ENCODE measurements at places on chromosomes 7 and 10.
A peak's percentile ranks its signal among the peaks of the same experiment; 100 is the strongest.

DNA sequence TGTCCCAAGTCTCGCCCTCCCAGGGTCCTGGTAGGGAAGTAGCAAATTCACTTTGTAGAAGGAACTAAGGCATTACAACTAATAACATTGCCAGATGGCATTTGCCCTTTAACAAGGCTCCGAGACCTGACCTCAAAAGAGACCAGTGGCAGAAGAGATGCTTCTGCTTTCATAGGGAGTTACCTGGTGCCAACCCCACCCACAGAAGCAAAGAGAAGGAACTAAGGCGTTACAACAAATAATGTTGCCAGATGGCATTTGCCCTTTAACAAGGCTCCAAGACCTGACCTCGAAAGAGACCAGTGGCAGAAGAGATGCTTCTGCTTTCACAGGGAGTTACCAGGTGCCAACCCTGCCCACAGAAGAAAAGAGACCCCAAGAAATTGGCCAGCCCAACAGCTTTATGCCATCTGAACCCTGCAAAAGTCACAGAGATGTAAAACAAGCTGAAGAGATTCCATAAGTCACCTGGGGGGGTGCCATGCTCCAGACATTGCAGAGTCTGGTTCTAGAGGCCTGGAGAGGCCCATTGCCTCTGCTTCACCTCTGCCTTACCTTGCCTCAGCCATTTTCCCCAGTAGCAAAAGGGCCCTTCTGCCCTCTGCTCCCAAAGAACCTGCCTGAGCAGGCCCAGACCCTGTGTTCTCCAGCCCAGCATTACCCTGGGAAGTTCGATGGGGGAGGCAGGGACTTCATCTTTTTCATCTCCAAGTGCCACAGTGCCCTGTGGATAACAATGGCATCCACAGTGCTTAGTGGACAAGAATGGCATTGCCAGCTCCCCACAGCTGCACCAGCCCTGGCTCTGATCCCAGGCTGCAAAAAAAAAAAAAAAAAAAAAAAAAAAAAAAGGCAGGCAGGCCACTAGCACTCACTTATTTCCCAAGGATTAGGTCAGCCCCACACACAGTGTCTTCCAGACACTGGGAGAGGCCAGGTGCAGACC is 179.5 kb upstream of the PLXNA4 start:
- no peak for DNase-seq

DNA sequence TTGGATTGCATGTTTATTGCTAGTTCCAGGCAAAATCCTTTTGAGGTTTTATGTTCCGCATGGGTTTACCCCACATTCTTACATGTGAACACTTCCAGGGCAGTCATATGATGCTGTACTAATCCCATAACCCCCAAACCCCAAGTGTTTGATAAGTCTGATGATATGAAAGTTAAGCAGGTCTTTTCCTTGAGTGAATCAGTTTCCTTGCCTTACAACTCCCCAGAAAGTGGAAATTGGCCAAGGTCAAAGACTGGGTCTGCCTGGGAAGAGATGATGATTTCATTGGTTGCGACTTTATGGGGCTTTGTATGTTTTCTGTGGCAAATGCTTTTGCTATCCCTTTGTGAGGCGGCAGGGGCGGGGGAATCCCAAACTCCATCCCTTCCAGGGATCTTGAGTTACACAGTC is 24.7 kb downstream of the AFAP1L2 start:
- no peak for DNase-seq

GRCh38 chr7:136953386-136953785 is 84.9 kb downstream of the CHRM2 start:
- no peak for DNase-seq

DNA sequence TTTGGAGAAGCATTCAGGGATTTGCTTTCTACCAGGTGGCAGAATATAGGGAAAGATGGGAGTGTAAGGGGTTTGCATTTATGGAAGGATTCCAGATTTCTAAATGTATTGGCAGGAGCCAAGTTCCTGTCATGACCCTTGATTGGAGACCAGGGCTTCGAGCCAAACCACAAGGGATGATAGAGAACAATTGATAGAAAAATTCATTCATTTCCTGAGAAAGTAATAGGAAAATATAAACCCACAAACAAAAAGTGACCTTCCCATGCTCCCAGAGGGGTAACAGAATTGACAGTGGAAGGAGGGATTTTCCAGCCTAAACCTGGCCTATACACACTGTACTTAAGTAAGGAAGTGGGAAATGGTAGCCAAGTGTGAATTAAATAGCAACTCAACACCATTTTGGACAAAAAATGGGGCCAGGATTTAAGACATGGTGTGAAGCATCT is 22.4 kb upstream of the IFIT2 start:
- DNase-seq, result no peak

- no peak for DNase-seq
Measured at GRCh38 chr10:117167346-117167788, 29.3 kb upstream of the VAX1 start.

GRCh38 chr7:116910383-116910782 is 42.9 kb upstream of the ST7 start:
- no peak for DNase-seq

DNA sequence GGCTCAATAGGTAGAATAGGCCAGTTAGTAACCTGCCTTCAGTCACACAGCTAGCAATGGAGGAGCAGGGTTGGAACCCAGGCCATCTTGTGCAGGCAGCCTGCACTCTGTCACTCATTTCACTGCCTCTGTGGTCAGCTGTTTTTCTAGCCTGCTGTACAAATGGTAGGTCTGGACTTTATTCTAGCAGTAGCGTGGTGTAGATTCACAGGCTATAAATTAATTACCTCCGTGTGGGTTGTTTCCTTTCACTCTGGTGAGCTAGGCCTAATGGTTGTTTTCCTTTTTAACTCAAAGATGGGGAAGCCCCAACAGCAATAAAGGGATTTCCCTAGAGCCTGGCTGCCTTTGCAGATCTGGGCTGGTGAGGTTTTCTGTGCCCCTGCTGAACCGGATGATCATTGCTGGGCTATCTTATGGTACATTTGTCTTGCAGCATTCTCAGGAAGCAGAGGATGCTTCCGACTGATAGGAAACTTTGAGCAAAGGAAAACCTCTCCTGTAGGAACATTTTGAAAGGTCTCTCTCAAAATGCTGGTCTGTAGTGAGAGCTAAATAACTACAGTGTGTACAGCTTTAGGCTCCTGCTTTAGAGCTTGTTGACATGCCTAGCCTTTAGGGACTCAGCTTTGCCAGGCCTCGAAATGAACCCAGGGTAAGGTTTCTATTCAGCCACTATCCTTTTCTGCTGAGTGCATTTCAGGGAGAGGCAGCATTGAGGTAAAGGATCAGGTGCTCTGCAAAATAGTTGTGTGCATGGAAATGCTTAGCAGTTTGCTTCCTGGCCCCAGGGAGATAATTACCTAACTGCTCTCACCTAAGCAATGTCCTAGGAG is 157.4 kb downstream of the ST7 start:
- peak; percentile 71 for DNase-seq

DNA sequence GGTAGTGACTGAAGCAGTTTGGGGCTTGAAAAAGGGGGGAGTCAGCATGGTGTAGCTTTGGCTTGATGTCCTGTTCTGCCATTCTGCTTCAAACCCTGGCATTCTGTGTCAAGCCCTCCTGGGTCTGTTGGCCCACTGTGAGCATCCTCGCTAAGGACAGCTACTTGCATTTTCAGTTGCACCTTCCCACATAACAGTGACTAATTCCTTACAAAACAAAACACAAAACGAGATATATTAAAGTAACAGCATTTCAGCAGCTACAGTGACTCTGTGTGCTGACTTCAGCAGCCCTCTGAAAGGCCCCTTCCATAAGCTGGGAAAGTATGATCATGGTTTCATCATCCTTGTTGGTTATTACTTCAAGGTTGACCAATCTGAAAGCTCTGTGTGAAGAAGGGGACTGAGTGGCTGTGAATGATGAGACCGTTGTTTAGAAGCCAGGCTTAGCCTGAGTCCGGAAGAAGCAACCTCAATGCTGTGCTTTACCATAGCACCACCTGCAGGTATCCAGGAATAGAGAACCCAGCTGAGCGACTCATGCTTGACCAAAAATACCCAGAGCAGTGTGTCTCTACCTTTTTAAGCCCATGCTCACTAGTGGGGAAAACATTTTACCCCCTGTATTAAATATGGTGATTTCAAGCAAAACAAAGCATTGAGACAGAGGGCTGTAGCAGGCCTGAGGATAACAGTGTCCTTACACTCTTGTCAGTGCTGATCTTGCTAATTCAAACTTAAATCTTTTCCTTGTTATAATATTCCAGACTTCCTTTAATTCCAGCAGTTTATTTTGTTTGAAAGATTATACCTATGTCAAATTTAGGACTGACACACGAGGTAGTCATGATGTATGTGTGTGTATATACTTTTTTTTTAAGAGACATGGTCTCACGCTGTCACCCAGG is 42.6 kb upstream of the CC2D2B start:
- DNase-seq, result peak; percentile 16

DNA sequence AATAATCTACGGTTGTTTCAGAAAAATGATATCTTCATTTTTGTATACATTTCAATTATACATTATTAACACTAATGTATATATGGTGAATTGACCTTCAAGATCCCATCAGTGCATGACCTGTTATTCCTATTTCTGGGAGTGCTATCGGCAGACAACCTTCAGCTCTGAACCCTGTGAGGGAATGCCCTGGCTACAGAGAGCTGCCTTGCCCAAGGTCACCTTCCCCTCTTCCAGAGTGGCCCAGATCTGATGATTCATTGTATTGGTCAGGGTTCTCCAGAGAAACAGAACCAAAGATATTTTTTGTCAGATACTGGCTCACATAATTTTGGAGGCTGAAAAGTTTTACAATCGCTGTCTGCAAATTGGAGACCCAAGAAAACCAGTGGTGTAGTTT is 235.5 kb downstream of the ZNF92 start:
- no peak for DNase-seq

- no peak for DNase-seq
Measured at GRCh38 chr7:31899356-31899927, 170.8 kb downstream of the PDE1C start.

DNA sequence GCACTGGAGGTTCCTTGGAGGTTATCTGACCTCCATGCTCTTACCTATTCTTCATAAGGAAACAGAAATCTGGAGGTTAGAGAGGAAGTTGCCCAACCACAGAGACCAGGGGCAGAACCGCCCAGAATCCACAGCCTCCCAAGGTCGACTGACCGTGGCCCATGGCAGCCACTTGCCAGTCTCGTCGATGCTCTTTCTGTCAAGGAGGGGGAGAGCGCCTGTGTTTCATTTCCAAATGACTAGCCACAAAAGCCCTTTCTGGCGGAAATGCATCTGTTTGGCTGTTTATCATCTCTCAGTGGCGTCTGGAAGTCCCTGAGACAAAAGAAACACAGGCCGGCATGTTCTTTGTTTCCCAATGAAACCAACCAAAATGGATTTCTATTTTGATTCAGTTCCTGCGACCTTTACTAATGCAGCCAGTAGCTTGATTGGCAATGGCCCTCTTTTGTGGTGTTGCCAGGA is 2.9 kb downstream of the RAMP3 start:
- DNase-seq, result no peak

GRCh38 chr7:2860627-2861133 is 16.6 kb upstream of the GNA12 start:
- no peak for DNase-seq

DNA sequence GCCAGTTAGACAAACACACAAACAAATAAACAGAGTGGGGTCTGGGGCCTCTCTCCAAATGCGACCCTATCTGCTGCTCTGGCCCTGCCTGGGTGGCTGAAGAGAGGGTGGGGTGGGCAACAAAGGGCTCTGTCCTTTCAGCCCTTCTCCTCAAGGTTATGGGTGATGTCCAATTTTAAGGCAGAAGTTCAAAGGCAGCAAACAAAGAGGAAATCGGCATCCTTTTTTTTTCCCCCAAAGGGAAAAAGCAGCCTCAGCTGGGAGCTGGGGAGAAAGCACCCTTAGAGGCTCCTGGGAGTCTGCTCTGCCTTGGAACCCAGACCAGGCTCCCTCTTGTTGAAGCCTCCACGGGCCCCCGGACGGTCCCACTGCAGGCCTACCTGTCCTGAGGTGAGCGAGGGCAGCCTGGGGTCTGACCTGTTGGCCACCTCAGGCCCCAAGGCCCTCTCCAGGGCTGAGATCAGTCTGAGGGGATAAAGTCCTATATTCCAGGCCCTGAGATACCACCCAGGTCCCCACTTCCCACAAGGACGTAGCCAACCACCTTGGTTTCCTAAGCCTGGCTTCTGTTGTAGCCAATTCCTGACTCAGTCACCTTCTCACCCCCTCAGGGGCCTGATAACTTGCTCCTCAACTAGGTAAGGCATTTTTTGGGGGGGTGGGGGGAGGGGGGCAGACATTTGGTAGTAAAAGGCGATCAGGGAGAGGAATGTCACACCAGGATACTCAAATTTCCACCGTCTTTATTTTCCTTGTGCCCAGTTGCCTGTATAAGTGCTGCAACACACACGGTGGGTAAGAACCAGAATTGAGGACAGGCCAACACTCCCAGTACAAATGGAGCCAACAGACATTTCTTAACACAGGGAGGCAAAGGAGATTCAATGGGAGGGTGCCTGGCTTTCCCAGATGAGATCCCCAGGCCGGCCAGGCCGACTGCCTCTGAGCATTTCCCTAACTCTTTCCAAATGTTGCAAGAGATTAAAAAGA is 4.3 kb downstream of the HOXA11 start:
- DNase-seq, result no peak

GRCh38 chr7:10888861-10889260 is 84.8 kb upstream of the PHF14 start:
- no peak for DNase-seq

DNA sequence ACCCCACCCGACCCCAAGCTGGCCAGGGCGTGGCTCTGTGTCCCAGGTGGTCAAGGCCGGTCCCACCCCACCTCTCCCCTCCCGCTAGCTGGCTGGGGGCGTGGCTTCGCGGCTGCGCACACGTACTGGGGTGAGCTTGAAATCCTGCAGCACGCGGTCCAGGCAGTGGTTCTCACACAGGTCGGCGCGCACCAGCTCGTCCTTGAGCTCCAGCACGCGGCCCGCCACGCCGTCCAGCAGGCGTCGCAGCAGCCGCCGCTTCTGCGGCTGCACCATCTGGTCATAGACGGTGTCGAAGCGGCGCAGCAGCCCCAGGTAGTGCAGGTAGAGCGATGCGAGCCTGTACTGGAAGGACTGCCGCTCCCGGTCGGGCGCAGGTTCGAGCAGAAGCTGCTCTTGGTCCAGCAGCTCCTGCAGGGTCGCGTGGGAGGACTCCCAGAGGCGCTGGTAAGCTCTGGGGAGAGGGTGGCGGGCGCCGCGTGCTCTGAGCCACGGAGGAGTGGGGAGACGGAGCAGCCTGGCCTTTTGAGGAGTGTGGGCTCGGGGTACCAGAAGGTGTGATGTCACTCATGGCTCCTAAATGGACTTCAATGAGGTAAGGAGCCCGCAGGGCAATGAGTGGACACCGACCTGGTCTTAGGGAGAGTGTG is 5.8 kb downstream of the H2BK1 start:
- no peak for DNase-seq

DNA sequence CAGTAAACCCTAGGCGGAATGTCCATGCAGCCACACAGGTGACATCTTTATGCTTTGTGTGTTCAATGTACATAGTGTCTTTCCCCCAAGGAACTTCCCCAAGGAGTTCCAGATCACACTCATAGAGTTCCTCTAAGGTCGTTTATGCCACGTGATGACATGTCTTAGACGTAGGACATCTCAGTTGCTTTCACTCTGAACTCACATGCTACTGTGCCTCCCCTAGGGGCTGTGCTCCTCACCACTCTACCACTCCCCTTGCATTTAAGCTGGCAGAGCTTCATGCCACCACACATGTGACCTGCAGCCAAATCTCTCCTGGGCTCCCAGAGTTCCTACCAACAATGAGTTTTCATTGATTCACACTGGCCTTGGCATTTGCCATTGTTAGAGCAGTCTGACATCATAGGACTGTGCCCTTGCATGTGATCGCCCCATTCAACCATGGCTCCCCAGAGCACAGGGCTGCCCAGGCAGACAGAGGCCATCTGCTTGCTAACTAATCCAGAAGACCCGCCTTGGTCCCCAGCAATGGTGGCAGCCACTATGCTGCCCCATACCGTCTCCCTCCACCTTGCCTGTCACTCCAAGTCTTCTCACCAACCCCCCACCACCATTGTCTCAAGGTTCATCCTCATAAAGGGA is 95.3 kb upstream of the MACROH2A2 start:
- no peak for DNase-seq

All from BE2C (cell line).